SK-N-MC (cell line): ENCODE measurements at places on chromosomes 12 and 14.

GRCh38 chr12:75481013-75481705 is 604 bp downstream of the GLIPR1 start:
- DNase-seq, result no peak

- DNase-seq, result no peak
Measured at GRCh38 chr12:92297405-92297804, 151.8 kb upstream of the BTG1 start.

GRCh38 chr12:108916336-108916735 is 36.4 kb downstream of the DAO start:
- no peak for DNase-seq

- no peak for DNase-seq
Measured at GRCh38 chr12:101491329-101491728, 16.2 kb downstream of the SPIC start.

DNA sequence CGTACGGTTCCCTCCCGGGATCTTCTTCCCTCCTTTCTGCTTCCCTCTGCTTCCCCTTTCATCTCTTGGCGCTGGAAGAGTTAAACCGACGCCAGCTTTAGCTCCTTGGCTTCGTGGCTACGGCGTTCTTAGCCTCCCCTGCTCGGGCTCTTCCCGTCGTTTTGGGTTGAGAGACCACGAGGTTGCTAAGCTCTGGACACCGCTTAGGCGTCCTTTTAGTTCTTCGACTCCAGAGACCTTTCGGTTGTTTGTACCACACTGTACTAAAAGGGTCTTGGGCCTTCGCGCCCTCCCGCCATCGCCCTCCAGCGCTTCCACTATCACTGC is 545 bp downstream of the CPSF2 start:
- no peak for DNase-seq

- DNase-seq, result no peak
Measured at GRCh38 chr12:101356794-101357193, 50.8 kb downstream of the ARL1 start.

DNA sequence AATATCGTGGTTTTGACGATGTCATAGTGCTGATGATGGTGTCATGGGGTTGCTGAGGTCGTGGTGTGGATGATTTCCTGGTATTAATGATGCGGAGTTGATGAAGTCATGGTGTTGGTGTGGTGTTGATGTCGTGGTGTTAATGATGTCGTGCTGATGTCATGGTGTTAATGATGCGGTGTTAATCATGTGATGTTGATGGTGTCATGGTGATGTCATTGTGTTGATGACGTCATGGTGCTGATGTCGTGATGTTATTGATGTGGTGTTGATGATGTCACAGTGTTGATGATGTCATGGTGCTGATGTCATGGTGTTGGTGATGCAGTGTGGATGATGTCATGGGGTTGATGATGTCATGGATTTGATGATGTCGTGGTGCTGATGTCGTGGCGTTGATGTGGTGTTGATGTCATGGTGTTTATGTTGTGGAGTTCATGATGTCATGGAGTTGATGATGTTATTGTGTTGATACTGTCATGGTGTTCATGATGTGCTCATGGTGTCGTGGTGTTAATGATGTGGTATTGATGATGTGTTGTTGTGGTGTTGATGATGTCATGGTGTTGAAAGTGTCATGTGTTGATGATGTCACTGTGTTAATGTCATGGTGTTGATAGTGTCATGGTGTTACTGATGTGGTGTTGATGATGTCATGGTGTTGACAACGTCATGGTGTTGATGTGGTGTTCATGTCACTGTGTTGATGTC is 48.5 kb upstream of the RIMBP2 start:
- peak; percentile 10 for DNase-seq

DNA sequence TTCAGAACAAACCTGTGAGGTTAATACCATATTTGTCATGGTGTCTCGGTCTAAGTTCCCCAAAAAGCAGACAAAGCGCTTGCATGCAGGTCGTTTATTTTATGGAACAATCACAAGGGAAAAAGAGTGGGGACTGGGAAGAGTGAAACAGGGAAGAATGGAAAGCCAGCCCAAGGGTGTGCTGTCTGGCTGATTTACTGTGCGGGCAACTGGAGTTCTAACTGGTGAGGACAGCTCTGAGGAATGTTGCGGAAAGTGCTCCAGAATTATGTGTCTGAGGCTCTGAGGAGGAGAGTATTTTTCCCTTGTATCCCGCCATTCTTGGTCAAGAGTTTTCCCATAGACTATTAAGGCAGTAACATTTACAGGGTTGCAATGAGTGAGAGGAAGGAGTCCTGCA is 465.4 kb downstream of the RMST start:
- no peak for DNase-seq

- no peak for DNase-seq
Measured at GRCh38 chr14:53330441-53330840, 177.3 kb upstream of the DDHD1 start.

DNA sequence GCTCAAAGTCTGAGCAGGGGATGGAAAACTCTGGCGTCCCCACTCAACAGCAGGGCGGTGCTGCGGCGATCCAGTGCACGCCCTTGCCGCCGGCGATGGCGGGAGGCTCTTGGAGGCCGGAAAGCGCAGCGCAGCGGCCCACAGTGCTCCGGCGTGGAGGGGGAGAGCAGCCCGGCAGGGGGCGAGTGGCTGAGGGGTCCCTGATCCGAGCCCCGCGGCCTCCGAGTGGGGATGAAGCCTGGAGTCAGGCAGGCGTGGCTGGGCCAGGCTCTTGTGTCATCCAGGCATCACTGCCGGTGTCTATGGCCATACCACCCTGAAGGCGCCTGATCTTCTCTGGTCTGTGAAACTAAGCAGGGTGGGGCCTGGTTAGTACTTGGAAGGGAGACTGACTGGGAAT is 183.1 kb downstream of the ALG10 start:
- no peak for DNase-seq

GRCh38 chr14:65330416-65330815 is 82.1 kb upstream of the FUT8 start:
- no peak for DNase-seq

- DNase-seq, result no peak
Measured at GRCh38 chr12:102461501-102461900, 18.9 kb downstream of the IGF1 start.
